ENCODE measurements at places on chromosomes 12 and 14.
A peak's percentile ranks its signal among the peaks of the same experiment; 100 is the strongest.

GRCh38 chr12:64840119-64840518 lies 15.7 kb downstream of the TBC1D30 start:
- DNase-seq: no peak

DNA sequence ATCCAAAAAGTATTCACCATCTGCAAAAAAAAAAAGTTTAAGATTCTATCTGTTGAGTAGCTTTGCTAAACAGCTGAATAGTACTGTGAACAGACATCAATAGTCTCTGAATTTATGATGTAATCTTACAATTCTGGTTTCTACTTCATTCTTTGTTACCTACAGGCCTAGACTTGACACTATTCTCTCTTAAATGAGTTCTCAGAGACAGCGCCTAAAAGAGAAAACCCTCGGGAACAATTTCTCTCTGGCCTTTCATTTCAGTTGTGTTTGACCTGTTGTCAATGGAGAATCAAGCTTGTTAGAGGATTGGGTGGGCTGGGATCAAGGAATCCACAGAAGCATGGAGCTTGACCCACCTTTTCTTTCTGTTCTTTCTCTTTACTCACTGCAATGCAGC lies 5.9 kb upstream of the TWF1 start:
- DNase-seq: no peak

- DNase-seq: no peak
Observed at GRCh38 chr14:59310633-59311032, 122.2 kb downstream of the DAAM1 start.

DNA sequence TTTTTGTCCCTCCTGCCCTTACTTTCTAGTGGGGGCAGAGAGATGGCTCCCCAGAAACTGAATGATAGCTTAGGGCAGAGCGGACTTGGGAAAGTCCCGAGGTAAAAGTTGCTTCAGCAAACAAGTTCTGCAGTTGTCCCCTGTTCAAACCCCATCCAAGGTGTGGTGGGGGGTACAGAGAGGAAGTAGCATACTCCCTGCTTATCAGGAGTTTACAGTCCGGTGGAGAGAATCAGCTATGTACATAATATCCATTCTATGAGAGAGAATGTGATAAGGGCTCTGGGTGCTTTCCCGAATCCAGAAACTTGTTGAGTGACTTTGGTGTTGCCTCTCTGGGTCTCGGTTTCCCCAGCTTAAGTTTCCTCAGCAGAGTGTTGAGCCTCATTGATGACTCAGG lies 40.4 kb upstream of the VRK1 start:
- no peak for DNase-seq

- DNase-seq: no peak
Observed at GRCh38 chr12:51388846-51389245, 2.4 kb downstream of the GALNT6 start.

DNA sequence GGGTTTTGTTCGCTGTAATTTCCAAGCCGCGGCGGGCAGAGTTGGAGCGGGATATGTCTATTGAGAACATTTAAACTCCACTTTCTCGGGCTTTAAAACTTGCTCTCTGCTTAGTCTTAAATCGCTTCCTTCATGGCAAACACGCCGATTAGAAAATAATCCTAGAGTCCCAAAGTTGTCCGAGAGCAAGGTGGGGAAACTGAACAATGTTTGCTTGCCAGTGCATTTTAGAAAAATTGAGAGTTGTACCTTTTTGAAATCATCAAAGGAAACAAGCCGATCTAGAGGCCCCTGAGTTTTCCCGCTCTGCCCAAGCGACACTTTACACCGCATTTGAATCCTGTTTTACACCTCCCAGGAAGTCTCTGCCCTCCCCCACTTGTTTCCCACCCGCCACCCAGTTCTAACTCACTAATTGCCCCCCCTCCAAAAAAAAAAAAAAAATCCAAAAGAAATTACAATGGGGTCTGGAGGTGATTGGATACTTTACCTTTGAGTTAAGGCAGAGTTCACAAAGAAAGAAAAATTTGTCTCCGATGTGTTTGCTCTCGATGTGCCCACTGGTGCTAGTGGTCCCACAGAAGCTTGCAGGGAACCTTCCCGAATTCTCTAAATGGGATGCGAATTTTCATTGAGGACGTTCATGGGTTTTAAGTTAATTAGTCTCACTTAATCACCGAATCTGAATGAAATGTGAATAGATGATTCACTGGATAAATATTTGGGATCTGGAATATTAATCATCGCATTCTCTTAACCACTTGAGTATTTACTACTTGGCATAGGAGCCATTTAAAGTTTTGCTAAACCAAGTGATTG lies 2.3 kb downstream of the HMGA2 start:
- DNase-seq: no peak

- no peak for DNase-seq
Observed at GRCh38 chr12:62005615-62006014, 254.6 kb upstream of the USP15 start.

DNA sequence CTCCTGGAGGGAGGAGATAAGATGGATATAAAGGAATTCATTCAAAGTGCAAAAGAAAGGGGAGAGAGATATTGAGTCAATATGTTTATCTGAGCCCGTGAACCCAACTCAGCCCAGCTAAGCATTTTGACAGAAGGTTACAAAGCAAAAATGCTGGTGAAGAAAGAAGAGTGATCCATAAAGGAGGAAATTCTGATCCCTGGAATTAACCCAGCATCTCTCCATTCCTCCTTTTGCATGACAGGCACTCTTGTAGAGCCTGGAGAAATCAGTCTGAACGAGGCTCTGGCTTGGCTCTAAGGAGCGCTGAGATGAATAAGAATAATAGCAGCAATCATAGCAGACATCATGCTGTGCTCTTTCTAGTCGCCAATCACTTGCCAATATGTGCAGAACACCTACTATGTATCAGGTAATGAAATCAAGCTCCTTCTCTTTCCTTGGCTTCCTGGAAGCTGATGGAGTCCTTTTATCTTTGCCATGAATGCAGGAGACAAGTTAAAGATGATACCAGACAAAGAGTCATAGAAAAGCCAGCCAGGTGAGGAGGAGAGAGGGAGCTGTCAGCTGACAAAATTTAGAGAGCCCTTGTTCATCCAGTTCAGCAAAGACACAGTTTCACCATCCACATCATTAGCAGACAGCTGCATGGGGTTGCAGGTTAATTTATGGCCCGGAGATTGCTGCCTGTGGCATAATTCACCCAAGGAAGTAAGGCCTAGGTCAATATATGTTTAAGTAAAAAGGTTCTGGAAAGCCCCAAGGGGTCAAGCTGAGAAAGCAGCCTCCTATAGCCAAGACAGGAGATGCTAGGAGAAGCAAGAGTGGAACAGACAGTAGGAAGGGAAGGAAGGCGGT lies 476.5 kb upstream of the TBX3 start:
- no peak for DNase-seq

GRCh38 chr12:101551362-101552114 lies 43.2 kb upstream of the MYBPC1 start:
- DNase-seq: no peak

DNA sequence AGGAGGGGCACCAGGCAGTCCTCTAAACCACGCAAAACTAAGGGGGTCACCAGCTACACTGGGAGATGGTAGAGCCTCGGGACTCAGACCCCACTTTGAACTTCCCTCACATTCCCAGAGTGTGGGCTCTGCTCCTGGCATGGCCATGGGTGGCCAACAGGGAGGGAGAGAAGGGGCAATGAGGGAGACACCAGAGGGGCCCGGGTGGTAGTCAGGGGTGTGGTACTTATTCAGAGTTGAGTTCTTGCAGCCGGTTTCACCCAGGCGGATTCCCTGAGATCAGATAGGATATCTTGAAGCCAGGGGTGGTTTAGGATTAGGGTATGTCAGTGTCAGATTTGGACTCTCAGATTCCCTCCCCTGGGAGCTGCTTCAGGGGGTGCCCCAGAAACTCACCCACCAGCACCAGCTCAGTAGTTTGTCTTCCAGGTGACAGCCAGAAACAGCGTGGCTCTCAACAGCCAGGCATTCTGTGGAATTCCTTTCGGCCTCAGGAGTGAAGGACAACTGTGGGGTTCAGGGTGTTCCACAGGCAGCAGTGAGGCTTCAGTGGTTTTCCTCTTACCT lies 56.0 kb downstream of the ELK3 start:
- no peak for DNase-seq

DNA sequence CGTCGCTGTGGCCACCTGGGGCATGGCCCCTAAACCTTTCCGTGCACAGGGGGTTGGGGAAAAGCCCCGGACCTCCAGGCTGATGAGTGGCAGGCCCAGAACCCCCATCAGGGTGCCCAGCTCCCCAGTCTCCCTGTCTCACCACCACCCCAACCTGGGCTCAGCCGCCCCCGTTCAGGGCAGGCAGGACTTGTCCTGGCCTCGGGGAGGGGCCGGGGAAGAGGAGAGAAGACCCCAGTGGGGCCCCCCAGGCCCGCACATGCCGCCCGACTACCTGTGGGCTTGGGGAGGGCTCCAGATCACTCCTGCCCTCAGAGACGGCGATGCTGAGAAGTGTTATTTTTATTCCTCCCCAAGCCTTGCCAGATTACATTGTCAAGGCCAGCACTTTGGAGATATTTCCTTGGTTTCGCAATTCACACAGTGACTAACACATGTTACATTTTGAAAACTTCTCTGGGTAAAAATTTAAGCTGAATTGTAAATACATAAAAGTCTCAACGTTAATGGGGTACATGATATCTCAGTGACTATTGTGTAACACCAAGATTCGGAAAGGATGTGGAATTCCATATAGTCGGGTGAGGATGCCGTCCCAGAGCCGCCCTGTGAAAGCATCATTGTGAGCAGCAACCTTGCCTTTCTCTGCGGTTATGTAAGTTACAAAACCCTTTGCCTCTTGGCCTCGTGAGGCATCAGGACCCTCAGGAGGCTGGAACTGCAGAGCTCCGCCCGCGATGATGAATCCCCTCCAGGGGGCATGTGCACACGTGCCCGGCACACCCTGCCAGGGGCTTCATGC lies 85.6 kb upstream of the DIO3 start:
- no peak for DNase-seq

- DNase-seq: no peak
Observed at GRCh38 chr12:27462851-27463250, 16.3 kb downstream of the SMCO2 start.

DNA sequence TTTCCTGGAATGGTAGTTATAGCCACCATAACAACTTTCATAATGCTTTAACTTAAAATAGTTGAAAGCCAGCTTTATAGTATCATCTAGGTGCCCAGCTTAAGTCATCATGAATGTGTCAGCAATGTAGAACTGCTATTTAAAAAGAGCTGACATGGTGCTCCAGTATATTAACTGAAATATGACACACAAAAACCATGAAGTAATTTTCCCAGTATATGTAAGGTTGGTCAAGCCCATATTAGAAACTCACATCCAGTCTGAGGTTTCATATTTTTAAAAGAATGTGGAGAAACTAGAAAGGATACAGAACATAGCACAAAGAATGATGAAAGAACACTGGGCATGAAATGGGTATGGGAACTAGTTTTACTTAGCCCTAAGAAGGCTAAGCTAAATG lies 121.3 kb upstream of the KRAS start:
- no peak for DNase-seq

DNA sequence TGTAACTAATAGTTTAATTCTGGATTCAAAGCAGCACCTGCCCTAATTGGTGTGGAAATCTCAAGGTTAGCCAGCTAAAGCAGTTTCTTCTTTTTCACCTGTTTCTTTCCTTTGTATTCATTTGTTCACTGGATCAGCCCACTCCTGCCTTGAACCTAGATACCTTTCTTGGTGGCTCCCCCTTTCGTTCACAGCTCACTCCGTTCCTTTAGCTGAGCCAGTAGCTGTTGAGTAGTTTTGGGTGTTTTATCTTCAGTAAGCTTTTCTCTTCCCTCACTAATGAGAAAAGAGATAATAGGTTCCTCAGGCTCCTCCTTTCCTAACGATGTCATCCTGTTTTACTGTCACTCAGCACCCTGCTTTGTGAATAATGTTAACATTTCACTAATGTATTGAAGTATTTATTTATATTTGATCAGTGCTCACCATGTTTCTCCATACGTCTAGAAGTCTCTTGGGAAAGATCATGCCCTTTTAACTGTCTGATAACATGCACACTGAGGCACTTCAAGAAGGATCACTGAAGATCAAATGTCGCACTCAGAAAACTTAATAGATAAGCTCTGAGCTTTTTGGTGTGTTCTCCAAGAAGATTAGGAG lies 121.1 kb downstream of the TGFB3 start:
- no peak for DNase-seq

DNA sequence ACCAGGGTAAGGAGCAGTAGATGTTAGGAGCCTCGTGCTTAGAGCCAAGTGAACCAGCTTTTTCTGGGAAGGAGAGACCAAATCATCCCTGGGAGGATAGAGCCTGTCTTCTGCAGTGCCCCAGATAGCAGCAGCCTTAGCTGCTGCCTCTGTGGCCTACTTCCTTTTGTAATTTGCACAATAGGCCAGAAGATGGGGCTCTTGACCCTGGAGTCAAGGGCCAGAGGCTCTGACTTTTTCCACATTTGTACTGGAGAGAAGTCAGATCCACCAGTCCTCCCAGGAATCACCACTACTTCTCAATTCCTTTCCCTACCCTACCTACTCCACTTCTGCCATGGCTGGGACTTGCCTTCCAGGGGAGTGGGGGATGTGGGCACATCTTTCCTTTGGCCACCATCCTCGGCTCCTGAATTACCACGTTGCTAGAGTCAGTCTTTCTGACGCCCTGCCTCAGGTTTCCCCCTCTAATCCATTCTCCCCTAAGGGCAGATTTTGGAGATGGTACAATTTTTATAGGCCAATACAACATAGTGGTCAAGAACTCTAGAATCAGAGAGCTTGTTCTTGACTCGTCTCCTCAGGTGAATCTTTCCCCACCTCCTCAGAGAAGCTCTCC lies 3.3 kb upstream of the SLC4A8 start:
- peak; percentile 17 for DNase-seq

- no peak for DNase-seq
Observed at GRCh38 chr14:73392329-73393257, 65.8 kb downstream of the NUMB start.

GRCh38 chr14:94011795-94012194 lies 14.3 kb upstream of the OTUB2 start:
- DNase-seq: no peak

GRCh38 chr12:30025317-30025716 lies 241.6 kb upstream of the TMTC1 start:
- no peak for DNase-seq

GRCh38 chr12:58727521-58727920 lies 192.8 kb downstream of the LRIG3 start:
- DNase-seq: no peak

DNA sequence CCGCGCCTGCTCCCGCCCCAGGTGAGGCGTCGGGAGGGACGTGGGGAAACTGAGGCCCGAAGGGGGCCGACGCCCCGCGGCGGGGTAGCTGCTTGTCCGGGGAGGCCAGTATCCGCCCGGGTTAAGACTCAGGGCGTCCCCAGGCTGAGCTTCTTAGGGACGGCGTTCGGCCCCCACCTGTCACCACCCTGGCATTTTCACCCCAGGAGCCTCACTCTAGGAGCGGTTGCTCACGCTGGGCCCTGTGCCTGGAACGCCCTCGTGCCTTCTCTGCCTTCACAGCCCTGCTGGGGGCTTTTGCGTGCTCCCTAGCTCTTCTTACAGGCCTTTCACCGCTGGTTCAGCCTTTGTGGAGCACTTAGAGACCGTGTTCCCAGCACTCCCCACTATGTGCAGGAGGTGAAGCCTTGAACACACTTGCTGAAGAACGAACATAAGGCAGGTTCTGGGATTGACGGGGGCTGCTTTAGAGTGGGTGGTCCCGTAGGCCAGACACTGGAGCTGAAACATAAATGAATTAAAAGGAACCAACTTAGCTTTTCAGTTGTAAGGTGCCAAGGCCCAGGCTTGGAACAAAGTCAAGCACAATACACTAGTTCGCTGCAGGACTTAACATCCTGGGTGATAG lies 601 bp downstream of the ZNF839 start:
- peak; percentile 20 for DNase-seq

Measured in activated T-cell treated with anti-CD3 and anti-CD28 coated beads for 48 hours (primary cell).